ENCODE measurements at places on chromosomes 1 and 21.

DNA sequence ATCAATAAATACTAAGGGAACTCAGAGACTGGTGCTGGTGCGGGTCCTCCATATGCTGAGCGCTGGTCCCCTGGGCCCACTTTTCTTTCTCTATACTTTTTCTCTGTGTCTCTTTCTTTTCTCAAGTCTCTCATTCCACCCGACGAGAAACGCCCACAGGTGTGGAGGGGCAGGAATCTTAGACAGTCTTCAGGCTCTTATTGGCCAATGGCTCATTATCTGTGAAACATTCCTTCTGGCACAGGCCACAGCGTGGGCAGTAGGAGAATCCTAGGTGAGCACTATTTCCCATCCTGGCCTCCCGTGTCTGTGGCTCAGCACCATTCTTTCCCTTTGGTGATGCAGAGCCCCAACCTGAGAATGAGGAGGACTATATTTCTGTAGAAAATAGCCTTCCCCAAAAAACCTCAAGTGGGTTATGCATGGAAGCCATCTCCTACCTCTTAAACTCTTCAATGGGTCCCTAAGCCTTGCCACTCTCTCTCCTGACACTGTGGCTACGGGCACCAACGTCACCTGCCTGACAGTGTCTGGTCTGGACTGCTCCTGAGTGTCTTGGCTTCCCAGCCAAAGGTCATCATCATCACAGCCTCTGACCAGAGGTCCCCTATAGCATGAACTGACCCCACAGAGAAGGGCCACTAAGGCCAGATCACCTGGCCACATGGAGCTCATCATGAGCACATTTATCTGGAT is 6.2 kb upstream of the SLAMF1 start:
- DNase-seq, result no peak

DNA sequence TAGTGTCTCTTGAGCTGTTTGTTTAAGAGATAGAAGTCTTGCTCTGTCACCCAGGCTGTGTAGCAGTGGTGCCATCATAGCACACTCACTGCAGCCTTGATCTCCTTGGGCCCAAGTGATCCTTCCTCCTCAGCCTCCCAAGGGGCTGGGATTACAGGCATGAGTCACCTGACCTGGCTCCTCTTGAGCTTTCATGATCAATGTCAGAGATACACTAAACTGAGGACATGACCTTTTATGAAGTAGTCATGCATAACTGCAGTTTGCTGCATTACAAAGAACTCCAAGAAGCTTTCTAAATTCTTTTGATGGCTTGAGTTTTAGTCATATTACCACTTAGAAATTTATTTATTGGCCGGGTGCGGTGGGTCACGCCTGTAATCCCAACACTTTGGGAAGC is 77.7 kb downstream of the CC2D1B start:
- DNase-seq, result no peak

- peak; percentile 86 for DNase-seq
Measured at GRCh38 chr1:244049162-244050013, 1.7 kb upstream of the ZBTB18 start.

GRCh38 chr1:195026792-195027191 is 1581.4 kb downstream of the KCNT2 start:
- DNase-seq, result no peak

- DNase-seq, result no peak
Measured at GRCh38 chr1:182126272-182126800, 64.8 kb upstream of the ZNF648 start.

GRCh38 chr1:28571911-28572310 is 19.0 kb downstream of the TRNAU1AP start:
- DNase-seq, result no peak

GRCh38 chr1:109361069-109361468 is 36.6 kb downstream of the SORT1 start:
- DNase-seq, result no peak

- no peak for DNase-seq
Measured at GRCh38 chr1:1437033-1437903, 1.8 kb downstream of the VWA1 start.

DNA sequence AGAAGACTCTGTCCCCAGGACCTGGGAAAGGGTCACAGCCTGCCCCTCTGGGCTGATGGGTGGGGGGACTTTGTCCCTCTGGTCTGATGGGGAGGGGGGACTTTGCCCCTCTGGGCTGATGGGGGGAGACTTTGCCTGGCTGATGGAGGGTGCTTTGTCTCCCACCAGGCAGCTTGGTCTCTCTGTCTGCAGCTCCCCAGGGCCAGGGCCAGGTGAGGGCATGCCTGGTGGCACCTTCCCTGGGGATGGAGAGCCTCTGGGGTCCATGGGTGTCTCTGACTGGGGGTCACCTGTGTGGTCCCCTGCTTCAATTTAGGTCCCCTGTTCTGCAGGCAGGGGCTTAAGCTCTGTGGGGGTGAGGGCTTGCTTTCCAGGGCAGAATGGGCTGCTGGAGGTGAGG is 23.5 kb upstream of the TTC34 start:
- DNase-seq, result no peak

GRCh38 chr1:151867321-151867720 is 13.8 kb upstream of the THEM5 start:
- DNase-seq, result no peak

- no peak for DNase-seq
Measured at GRCh38 chr1:203491664-203492063, 2.3 kb upstream of the OPTC start.

GRCh38 chr1:109239409-109240068 is 9.8 kb upstream of the CELSR2 start:
- no peak for DNase-seq

- DNase-seq, result no peak
Measured at GRCh38 chr1:212182579-212182978, 102.6 kb upstream of the PPP2R5A start.

DNA sequence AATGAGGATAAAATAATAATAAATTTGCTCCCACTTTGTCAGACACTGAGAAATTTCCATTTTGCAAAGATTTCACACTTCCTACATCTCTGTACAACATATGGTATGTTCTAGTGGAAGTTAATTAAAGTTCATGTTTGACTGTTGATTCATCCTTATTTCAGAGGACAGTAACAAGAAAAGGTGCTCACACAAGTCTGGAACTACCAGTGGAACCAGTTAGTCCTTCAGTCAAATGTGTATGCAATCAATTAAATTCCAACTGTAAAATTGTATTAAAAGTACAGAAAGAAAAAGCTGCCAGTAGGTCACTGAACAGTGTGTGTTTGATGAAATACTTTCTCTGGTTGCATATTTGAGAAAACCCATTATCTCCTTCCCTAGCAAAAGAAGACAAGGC is 496.0 kb upstream of the PKN2 start:
- no peak for DNase-seq

DNA sequence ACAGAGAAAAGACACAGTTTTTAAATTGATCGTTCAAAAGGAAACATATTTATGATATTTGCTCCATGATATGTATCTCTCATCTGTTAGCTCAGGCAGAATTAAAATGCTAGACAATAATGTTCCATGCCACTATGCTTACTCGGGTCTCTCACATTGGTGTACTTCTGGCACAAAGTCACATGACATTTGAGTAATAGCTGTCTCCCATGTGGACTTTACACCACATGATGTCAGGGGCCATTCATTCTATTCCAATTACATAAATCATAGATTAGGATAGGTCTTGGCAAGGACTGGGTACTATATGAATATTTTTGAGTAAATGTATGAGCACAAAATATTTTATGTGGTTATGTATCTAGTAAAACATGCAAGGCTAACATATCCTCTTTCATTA is 648.4 kb downstream of the PLA2G4A start:
- no peak for DNase-seq

GRCh38 chr1:38991638-38992411 is 749 bp downstream of the AKIRIN1 start:
- DNase-seq, result no peak

GRCh38 chr1:43878440-43878839 is 55.2 kb upstream of the ARTN start:
- no peak for DNase-seq

- peak; percentile 83 for DNase-seq
Measured at GRCh38 chr1:172746091-172746949, 87.4 kb downstream of the FASLG start.

- DNase-seq, result no peak
Measured at GRCh38 chr1:230068621-230068873, 1.5 kb downstream of the GALNT2 start.

GRCh38 chr1:193320270-193320669 is 133.9 kb upstream of the B3GALT2 start:
- DNase-seq, result no peak

DNA sequence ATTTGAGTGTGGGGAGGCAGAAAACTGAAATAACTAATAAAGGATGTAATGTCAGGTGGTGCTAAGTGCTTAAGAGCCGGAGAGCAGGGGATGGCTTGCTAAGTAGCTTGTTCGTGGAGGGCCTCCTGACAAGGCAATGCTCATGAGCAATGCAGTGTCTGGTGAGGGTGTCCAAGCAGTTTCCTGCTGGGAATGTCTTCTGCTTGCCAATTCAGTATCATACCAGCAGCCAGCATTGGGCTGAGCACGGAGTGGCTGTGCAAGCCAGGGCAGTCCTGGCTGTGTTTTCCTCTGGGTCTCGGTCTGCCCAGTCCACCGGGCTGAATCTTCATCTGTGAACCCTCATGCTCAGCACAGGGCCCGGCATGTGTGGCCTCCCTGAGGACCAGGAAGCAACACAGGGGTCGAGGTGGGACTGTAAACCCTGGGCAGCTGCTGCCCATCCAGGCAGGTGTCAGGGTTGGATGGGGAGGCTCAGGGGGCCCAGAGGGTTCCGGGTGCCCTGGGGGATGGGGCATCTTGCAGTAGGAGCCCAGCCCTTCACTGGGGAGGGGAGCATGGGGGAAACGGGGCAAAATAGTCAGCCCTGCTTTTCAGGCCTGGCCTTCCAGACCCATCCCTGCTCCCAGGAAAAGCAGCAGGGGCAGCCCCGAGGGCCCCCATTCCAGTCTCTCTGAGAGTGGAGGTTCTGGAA is 27.5 kb downstream of the EDN2 start:
- no peak for DNase-seq

DNA sequence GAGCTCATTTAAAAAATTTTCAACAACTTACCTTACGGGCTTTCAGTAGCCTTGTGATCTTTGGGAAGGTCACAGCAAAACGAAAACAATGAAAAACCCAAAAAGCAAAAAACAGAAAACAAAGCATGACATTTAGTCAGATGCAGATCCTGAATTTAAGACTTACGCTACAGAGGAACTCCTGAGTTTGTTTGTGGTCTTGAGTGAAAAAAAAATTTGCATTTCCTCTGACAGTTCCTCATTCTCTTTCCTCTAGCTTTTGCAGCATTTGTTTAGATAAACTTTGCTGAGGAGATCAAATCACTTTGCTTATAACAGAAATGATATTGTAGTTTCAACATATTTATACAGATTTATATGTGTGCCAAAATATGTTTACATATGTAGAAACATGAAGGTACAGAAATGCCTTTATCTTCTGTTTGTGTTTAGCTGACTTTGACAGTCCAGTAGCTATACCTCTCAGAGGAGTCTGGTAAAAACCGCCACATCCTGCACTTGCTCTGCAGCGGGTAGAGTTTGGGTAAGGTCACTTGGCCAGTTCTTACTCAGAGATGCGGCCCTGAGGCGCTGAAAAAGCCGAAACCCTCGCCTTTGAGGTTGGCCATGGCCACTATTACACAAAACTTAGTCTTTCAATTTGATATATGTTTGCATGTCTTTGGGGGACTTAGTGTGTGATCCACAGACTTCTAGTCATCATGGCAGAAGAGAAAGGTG is 142.5 kb downstream of the TNR start:
- DNase-seq, result no peak

- no peak for DNase-seq
Measured at GRCh38 chr1:93595266-93595665, 86.4 kb downstream of the BCAR3 start.

- no peak for DNase-seq
Measured at GRCh38 chr1:56019922-56020321, 559.4 kb downstream of the PLPP3 start.

DNA sequence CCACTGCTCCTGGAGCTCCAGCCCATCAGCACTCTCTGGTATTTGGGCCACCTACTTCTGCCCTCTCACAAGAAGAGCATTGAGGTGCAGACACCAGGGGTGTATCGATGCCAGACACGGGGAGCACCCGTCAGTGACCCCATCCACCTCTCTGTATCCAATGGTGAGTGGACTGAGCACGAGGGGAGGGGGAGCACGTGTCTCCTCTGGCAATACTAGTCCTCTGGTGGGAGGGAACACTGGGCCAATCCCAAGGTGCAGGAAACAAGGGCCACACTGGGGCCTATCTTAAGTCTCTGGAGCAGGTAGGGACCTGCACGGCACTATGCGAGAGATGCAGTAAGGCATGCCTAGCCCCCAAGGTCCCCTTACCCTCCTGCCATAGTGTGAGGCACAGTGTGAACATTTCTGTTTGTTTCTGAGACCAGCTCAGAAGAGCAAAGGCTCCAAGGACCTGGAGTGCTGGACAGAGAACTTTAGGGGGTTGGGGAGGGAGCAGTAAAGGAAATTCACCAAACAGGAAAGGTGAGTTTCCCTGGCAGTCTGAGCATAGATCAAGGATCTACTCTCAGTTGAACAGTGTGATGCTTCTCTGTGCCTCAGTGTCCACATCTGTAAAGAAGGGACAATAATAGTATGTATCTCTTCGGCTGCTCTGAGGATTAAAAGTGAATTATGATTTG is 2.3 kb downstream of the FCRLB start:
- DNase-seq, result no peak

DNA sequence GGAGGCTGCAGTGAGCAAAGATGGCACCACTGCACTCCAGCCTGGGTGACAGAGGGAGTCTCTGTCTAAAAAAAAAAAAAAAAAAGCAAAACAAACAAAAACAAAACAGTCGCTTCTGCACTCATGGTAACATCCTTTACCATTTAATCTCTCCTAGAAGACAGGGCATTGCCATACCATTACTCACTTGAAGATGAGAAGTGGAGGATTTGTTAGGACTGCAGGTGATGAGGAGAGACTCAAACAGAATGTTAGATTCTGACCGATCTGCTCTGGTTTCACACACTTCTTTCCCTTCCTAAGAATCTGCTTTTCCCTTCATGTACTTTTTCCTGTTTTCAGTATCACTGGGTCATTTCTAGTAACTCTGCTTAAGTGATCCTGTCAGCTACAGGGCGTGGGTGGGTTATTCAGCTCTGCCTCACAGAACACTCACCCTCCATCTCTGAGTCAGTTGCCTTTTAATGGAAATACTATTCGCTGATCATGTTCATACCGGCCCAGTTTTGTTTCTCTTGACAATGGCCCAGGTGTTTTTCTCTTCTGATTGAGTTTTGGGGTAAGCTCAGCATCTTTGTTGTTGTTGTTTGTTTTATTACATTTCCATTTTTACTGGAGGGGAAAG is 148.0 kb upstream of the ERG start:
- no peak for DNase-seq

- no peak for DNase-seq
Measured at GRCh38 chr21:42338729-42339715, 11.8 kb downstream of the TFF2 start.

GRCh38 chr1:18473195-18473815 is 7.4 kb upstream of the KLHDC7A start:
- DNase-seq, result no peak

DNA sequence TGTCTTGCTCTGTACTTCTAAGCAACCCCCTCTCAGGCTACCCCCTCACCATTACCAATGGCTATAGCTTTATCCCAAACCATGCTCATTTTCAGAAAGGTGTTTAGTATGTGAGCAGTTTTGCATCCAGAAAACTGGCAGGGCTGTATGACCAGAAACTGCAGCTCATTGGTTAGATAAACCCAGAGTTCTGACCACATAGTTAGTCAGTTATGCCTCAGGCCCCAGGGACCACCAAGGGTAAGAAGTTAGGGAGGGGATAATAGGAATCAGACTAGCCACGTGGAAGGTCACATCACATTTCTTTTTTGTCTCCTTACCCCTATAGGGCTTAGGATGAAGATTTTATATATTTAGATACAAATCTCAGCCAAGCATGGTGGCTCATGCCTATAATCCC is 1.2 kb downstream of the ITGA10 start:
- DNase-seq, result no peak

- no peak for DNase-seq
Measured at GRCh38 chr1:27357281-27358037, 9.3 kb downstream of the MAP3K6 start.
